ENCODE measurements at places on chromosomes 16 and 17.

GRCh38 chr17:38701504-38702165 lies 3.4 kb upstream of the MLLT6 start:
- no peak for DNase-seq

DNA sequence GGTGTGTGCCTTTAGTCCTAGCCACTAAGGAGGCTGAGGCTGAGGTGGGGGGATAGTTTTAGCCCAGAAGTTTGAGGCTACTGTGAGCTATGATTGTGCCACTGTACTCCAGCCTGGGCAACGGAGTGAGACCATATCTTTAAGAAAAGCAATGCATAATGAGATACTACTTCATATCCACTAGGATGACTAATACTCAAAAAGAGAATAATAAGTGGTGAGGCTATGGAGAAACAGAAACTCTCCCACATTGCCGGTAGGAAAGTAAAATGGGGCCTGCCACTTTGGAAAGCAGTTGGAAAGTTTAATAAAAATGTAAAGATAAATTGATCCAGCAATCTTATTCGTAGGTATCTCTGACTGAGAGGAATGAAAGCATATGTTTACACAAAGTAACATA lies 4.6 kb upstream of the NPIPB2 start:
- DNase-seq: no peak

DNA sequence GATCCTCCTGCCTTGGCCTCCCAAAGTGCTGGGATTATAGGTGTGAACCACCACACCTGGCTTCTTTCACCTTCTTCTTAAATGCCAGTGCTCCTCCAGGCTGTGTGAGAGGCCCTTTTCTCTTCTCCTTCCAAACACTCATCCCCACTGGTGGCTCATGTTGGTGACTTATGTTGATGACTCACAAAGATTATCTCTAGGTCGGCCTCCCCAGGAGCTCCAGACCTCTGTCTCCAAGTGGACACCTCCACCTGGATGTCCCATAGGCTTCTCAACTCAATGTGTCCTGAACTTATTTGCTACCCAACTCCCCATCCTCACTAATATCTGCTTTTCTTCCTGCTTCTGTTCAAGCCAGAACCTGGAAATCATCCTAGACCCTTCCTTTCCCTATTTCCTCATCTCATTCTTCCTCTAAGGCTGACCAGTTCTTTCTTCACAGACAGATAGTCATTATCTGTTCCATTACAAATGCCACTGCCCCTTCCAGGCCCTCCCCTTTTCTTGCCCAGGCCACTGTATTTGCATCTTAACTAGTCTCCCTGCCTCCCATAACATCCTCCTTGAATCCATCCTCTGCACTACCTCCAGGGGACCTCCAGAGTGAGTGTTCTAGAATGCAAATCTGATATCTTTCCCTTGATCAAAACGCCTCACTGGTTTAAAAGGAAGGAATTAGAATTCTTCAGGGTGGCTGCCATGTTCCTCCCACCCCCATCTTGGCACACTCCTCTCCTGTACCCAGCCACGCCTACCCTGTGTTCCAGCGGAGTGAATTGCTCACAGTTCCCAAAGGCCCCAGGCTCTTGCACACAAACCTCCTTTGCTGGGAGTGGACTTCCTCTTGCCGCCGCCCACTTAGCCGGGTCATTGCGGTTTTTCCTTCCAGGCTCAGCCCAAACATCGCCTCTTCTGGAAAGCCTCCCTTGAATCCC lies 34.8 kb upstream of the FBXO47 start:
- no peak for DNase-seq

- no peak for DNase-seq
Observed at GRCh38 chr17:76497979-76498875, 3.0 kb downstream of the RHBDF2 start.

DNA sequence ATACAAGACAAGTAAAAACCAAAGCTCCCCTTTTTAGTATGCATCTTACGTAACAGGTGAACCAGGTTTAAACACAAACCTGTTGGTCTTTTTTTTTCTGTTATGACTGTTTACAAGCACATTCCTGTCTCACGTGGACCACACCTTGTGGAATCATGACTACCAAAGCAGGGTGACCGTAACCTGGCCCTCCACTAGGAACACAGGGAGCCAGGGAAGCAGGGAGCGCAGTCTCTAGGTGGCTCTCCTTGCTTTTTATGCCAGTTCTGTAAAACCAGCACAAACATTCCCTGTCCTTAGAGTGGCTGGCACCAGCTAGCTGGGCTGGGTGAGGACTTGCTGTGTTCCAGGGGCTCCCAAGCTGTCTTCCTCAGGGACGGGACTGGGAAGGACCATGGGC lies 44.1 kb downstream of the DDX19A start:
- DNase-seq: no peak

- no peak for DNase-seq
Observed at GRCh38 chr17:7884581-7885366, 3.8 kb upstream of the CHD3 start.

DNA sequence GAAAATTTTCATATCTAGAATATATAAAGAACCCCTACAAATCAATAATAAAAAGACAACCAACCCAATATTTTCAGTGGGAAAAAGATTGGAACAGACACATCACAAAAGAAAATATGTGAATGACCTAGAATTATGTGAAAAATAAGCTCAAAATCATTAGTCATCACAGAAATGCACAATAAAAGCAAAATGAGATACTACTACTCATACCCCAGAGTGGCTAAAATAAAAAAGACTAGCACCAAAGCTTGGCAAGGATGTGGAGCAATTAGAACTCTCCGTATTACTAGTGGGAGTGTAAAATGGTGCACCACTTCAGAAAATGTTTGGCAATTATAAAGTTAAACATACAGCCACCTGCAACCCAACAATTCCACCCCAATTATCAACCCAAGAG lies 48.0 kb upstream of the CDH5 start:
- no peak for DNase-seq

DNA sequence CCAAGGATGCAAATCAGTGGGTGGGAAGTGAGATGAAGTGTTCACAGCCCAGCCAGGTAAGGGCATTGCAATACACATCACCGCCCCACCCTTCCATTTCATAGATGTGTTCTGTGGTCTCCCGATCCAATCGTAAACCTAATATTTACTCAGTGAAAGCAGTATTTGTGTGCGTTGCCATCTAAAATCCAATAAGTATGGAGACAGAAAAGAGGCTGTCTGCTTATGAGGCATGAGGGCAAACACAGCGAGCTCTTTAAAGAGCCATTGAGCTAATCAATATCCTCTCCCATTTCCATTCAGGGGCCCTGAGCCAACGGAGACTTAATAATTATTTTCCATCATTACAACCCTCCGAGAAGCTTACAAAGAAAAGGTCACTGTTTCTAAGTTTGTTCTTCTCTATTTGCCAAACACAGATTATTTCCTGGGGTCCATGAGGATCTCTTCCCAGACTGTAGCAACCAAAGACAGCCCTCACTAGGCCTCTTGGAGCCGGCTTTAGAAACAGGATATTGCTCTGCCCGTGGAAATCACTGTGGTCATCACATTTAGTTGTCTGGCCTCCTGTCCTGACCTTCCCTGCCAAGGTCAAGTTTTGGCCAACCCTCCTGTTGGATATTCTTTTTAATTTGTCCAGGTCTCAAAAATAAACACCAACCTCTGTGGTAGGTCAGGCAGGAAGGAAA lies 120.1 kb downstream of the SLC39A11 start:
- no peak for DNase-seq

GRCh38 chr17:74712756-74713155 lies at the start of gene CD300LF:
CD300LF (minus strand) TSS chr17:74712923; CDS start chr17:74712866, 57 bp downstream.
- no peak for DNase-seq

GRCh38 chr17:37726248-37726647 lies 18.6 kb downstream of the HNF1B start:
- no peak for DNase-seq

DNA sequence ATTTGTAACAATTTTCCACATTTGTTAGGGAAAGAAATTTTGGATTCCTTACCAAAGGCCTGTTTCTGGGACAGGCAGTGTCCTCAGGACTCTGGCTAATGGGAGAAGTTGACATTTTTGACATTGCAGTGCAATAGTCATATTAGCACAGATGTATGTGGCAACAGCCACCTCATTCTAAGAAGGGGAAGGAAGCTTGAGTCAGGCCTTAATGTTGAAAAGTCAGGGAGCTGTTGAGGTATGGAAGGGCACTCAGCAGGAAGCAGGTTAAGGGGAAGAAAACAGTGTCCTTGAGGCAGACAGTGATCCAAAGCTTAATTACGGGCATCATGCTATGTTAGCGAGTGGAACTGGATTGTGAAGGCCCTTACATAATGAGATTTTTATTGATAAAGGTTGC lies 20.9 kb downstream of the AKTIP start:
- DNase-seq: no peak

GRCh38 chr17:7912927-7913524 lies 3.1 kb downstream of the RNF227 start:
- DNase-seq: no peak

DNA sequence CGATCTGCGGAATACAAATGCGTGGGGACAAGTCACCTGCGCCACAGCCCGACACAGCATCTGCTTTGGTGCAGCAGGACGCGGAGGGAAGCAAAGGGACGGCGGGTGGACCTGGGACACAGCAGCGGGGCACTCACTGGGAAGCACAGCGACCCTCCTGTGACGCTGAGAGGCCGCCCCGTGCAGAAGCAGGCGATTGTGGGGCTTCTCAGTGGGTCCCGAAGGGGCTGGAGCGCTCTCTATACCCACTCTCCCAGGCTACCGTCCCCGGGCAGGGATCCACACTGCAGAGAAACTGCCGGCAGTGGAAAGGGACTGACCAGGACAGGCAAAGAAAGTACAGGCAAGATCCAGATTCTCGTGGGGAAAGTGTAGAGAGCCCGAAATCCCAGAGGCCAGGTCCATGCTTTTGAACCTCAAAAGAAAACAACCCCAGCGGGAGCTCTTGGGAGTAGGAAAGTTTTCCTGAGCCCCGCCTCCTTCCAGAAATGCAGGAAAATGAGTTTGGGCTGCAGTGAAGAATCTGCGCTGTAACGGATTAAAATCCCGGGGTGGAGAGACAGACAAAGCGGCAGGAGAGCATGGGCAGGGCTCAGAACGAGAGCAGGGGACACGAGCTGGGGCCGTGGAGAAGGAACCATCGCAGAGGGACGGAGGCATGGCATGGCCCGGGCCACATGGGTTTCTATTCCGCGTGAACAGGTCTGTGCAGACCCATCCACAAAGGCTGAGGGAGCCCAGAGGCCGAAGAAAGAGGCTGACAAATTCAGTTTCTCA lies 12.7 kb downstream of the COX4I1 start:
- DNase-seq: no peak

DNA sequence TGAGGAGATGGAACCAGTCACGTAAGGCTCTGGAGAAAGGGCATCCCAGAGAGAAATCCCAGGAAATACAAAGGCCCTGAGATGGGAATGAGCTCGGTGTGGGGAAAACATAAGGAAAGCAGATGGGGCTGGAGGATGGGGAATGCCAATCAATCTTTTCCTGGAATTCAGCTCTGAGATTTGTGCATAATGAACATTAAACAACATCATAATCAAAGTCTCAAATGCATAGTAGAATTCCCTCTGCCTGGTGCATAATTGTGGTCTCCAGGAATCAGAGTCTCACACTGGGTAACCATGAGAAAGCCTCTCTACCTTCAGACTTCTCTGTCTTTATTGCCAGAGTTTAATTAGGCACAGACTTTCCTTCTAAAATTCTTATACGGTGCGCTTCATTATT lies 30.8 kb downstream of the OTOA start:
- no peak for DNase-seq

- DNase-seq: no peak
Observed at GRCh38 chr17:34389126-34389750, 26.2 kb upstream of the CCL1 start.

GRCh38 chr16:84643180-84643583 lies 5.1 kb upstream of the KLHL36 start:
- DNase-seq: no peak

DNA sequence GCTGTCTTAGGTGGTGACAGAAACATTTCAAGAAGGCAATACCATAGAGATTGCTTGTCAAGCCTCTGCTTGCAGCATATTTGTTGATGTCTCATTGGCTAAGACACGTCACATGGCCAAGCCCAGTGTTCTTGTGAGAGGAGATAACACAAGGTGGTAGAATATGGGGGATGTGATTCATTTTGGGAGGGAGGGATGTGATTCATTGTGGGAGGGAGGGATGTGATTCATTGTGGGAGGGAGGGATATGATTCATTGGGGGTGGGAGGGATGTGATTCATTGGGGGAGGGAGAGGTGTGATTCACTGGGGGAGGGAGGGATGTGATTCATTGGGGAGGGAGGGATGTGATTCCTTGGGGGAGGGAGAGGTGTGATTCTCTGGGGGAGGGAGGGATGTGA lies 470.5 kb upstream of the SALL1 start:
- DNase-seq: no peak

DNA sequence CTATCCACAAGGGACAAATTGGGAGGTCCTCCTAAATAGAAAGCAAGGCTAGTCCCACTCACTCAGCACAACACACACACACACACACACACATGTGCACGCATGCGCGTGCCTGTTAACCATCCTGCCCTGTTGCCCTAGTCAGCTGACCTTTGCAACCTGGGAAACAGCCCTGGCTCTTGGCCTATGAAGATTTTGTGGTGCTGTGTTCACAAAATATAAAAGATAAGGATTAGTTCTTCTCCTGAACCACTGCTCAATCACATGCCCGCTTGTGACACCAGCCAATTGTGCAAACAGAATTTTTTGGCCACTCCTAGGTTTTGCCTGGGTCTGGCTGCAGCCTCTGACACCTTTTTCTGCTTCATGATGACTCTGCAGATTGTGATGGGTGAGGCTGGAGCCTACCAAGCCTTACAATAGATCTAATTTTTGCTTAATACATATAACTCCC lies 3.3 kb upstream of the CES1 start:
- DNase-seq: no peak

GRCh38 chr17:77811521-77811920 lies 147.0 kb upstream of the TNRC6C start:
- DNase-seq: no peak

DNA sequence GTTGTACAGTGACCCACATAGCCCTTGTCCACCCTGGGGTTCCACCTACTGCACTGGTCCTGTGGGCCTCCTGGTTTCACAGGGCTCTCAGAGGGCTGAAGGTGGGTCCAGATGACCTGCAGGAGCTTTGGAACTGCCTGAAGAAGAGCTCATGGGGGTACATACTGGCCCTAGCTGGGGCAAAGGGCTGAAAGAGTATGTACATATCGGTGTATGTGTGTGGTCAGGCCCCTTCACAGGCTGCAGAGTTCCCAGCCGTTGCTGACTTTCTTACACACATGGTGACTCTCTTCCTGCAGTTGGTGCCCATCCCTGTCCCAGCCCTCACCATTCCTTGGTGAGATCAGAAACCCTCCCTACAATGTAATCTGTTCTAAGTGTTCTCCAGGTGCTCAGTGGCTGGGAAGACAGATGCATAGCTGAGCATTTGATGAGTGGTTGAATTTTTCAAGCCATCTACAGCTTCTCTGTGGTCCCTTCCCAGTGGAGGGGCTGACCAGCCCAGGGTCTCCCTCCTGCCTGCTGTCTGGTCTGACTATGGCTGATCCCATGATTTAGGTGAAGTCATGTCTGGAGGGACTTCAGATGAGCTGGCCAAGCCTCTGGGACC lies 2.4 kb upstream of the NFATC3 start:
- DNase-seq: no peak

DNA sequence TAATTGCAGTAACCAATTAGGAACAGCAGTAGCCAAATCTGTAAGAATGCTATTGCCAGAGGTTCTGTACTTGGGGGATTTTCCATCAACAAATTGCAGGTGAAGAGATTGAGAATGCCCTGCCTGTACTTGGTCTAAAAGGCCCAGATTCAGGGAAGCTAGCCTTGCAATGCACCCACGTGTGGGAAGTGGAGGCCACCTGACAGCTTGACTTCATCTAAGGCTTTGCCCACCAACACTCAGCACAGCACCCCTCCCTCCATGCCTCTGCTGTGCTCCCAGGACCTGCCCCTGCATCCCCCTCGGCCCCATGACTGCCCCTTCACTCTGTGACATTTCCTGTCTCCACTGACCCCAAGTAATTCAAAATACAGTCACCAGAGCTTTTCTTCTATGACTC lies 79.1 kb upstream of the CDH5 start:
- DNase-seq: no peak

Data from right renal pelvis (tissue), 4 donors.